ENCODE measurements at places on chromosomes 7 and 10. TPM values are rescaled to one million over a fixed set of nuclear protein-coding genes. Genes with fewer than 3 reads are reported as not detected.

Gene HOXA6
- total RNA-seq: not detected

Gene PLEKHS1
- total RNA-seq: not detected

Gene LFNG
- total RNA-seq: 24.1 TPM

Gene SPDYE9
- not detected for total RNA-seq

Gene ZNF467
- 0.73 TPM for total RNA-seq

Gene AKR1C4
- not detected for total RNA-seq

Gene PTF1A
- total RNA-seq: 0.11 TPM

Gene SFTPD
- 1.1 TPM for total RNA-seq

- no peak for DNase-seq
These were observed 774 bp downstream of the PON2 start for GRCh38 chr7:95433952-95434556.

- no peak for DNase-seq
These were observed 40.5 kb downstream of the MTPN start for GRCh38 chr7:135936497-135937217.

- DNase-seq: no peak
These were observed 69.2 kb downstream of the CDHR3 start for GRCh38 chr7:106032295-106032694.

DNA sequence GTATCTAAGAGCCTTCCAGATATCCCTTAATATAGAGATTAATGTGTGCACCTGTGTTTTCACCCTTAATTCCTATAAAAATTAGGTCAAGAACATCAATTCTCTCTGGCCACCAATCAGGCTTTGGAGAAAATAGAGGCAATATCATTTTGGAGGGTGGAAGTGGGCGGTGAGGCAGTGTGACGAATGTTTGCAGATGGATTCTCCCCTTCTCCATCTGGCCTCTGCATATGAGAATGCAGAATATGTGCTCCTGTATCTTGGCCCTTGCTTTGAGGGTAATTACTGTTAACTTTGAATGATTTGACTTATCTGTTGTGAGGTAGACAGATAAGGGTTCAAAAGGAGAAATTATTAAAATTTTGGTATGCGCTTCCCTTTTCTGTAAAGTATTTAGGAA, 304.0 kb upstream of the NPSR1 start:
- no peak for DNase-seq
